Thoracic aorta endothelial cell (primary cell): ENCODE measurements at places on chromosomes 3 and 15. TPM values are rescaled to one million over a fixed set of nuclear protein-coding genes. Genes with fewer than 3 reads are reported as not detected.

Gene CCR5
- not detected in 2 replicates for total RNA-seq

Gene SCG5
- 0.29 and 0.66 TPM in 2 replicates for total RNA-seq

Gene UACA
- 122 and 136 TPM in 2 replicates for total RNA-seq

Gene MYLK
- 17.8 and 41.6 TPM in 2 replicates for total RNA-seq

Gene SEMA7A
- total RNA-seq, result 0.53 and 1.0 TPM in 2 replicates

Gene SCN5A
- 23.7 and 31.8 TPM in 2 replicates for total RNA-seq

Gene SRGAP3
- total RNA-seq, result under 0.01 and 0.53 TPM in 2 replicates
